Tibial nerve (tissue), 4 donors: ENCODE measurements at places on chromosomes 1 and 21. TPM values are rescaled to one million over a fixed set of nuclear protein-coding genes. Genes with fewer than 3 reads are reported as not detected.

The GUCA2B gene
- not detected for total RNA-seq

- no peaks in the 10 kb centered on the region for H3K36me3 ChIP-seq
- H3K4me3 ChIP-seq = no peak overlapping the region
- H3K27me3 ChIP-seq = no peaks in the 10 kb centered on the region
- no peak overlapping the region for H3K27ac ChIP-seq
Measured at GRCh38 chr1:115453666-115454065, 115.6 kb upstream of the NGF start.

DNA sequence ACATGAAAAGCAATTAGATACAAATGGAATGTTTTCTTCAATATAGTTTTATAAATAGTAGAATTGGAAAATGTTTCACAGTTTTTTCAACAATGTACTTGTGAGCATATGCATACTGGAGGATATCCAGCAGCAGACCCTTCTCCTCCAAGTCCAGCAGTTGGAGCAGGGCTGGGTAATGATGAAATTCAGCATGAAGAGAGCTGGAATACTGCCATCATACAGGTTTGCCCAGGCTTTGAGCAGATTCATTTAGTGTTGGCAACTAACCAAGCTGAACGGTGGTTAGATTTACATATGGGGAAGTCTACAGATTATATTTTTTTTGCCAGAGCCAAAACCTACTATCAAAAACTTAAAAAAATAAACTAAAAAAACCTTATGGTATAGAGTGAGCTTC lies 38.3 kb downstream of the WDR3 start:
- H3K4me3 ChIP-seq = no peak overlapping the region
- peaks cover 3% of the 10 kb centered on the region for H3K4me1 ChIP-seq
- no peak overlapping the region for H3K27ac ChIP-seq
- DNase-seq = no peak
- no peaks in the 10 kb centered on the region for H3K27me3 ChIP-seq

DNA sequence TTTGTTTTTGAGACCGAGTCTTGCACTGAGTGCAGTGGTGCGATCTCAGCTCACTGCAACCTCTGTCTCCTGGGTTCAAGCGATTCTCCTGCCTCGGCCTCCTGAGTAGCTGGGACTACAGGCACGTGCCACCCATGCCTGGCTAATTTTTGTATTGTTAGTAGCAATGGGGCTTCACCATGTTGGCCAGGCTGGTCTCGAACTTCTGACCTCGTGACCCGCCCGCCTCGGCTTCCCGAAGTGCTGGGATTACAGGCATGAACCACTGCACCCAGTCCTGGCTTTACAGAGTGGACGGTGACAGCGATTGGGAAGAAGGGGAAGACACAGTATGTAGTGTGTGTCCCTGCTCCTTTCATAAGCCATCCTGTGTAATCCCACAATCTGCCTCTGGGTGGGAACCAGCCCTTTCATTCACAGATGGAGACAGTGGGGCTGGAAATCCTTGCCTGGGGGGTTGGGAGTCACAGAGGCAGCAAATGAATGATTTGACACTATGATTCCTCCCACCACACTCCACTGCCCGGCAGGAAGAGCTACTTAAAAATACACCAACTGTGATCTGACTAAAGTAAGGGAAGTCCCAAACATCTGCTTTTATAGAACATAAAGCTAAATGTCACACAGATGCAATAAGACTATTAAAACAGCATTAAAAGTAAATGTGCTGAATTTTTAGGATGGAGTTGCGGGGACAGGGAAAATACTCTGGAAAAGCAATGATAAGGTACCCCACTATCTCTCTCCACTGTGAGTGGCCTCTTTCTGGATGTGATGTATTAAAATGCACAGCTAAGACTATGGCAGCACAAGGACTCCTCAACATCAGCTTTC lies 4.5 kb downstream of the PARP1 start:
- no peak for DNase-seq
- H3K36me3 ChIP-seq = peaks cover 10% of the 10 kb centered on the region
- no peak overlapping the region for H3K4me3 ChIP-seq
- H3K27ac ChIP-seq = peak overlapping the region; percentile 49
- no peaks in the 10 kb centered on the region for H3K27me3 ChIP-seq

The ZNF670 gene
- total RNA-seq = 2.0 TPM

DNA sequence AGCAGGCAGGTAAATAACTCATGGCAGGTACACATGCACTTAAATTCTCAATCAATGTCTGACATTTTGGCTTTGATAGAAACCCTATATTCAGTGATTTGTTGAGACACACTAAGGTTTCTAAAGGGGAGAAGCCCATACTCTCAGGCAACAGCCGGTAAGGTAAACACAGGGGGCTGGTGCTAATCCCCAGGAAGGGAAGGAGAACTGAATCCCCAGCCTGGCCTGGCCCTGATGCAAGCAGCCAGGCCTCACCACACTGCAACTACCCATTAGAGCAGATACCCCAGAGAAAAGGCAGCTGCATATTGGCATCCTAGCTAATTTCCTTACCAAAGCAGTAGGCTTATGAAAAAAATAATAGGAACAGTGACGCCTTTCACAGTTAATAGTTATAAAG lies 116.5 kb upstream of the LRRC7 start:
- H3K4me3 ChIP-seq = no peak overlapping the region
- no peak for DNase-seq
- H3K36me3 ChIP-seq = no peaks in the 10 kb centered on the region

The AURKAIP1 gene
- 104 TPM for total RNA-seq

The FAM151A gene
- not detected for total RNA-seq

- H3K27ac ChIP-seq = no peak overlapping the region
- no peaks in the 10 kb centered on the region for H3K36me3 ChIP-seq
- DNase-seq = no peak
- H3K27me3 ChIP-seq = no peaks in the 10 kb centered on the region
Measured at GRCh38 chr1:84861988-84862644, 30.9 kb downstream of the LPAR3 start.

- H3K27me3 ChIP-seq = no peaks in the 10 kb centered on the region
- no peak overlapping the region for H3K27ac ChIP-seq
- H3K36me3 ChIP-seq = no peaks in the 10 kb centered on the region
- H3K4me3 ChIP-seq = no peak overlapping the region
Measured at GRCh38 chr1:179297105-179297378, 3.4 kb downstream of the SOAT1 start.

- no peak for DNase-seq
- H3K4me3 ChIP-seq = no peak overlapping the region
- H3K36me3 ChIP-seq = no peaks in the 10 kb centered on the region
- H3K4me1 ChIP-seq = peaks cover 7% of the 10 kb centered on the region
- no peak overlapping the region for H3K27ac ChIP-seq
Measured at GRCh38 chr1:182968151-182968741, 15.3 kb upstream of the SHCBP1L start.

GRCh38 chr21:44455524-44456213 lies 359 bp downstream of the LRRC3 start:
- DNase-seq = no peak
- no peaks in the 10 kb centered on the region for H3K4me1 ChIP-seq
- no peaks in the 10 kb centered on the region for H3K27me3 ChIP-seq
- H3K36me3 ChIP-seq = no peaks in the 10 kb centered on the region

The RNF186 gene
- total RNA-seq = not detected

The GPR25 gene
- not detected for total RNA-seq

The RGS18 gene
- 0.42 TPM for total RNA-seq

The SPRR2F gene
- not detected for total RNA-seq

The ADAMTS5 gene
- total RNA-seq = 18.2 TPM

GRCh38 chr1:58392083-58392482 lies 154.4 kb downstream of the OMA1 start:
- no peaks in the 10 kb centered on the region for H3K4me1 ChIP-seq
- DNase-seq = no peak
- H3K27ac ChIP-seq = no peak overlapping the region

The LDLRAP1 gene
- total RNA-seq = 18.0 TPM

GRCh38 chr1:63126104-63126503 lies 196.3 kb upstream of the FOXD3 start:
- no peaks in the 10 kb centered on the region for H3K36me3 ChIP-seq
- H3K27me3 ChIP-seq = no peaks in the 10 kb centered on the region
- no peak overlapping the region for H3K4me3 ChIP-seq
- H3K4me1 ChIP-seq = no peaks in the 10 kb centered on the region
- H3K27ac ChIP-seq = peak overlapping the region; percentile 31
- no peak for DNase-seq

- H3K4me1 ChIP-seq = no peaks in the 10 kb centered on the region
- no peaks in the 10 kb centered on the region for H3K27me3 ChIP-seq
- no peak overlapping the region for H3K27ac ChIP-seq
- no peak overlapping the region for H3K4me3 ChIP-seq
Measured at GRCh38 chr1:236206548-236206947, 64.2 kb downstream of the GPR137B start.

GRCh38 chr1:147821883-147822282 lies 61.5 kb upstream of the GJA5 start:
- no peaks in the 10 kb centered on the region for H3K36me3 ChIP-seq
- H3K4me1 ChIP-seq = no peaks in the 10 kb centered on the region
- no peak overlapping the region for H3K27ac ChIP-seq
- H3K4me3 ChIP-seq = no peak overlapping the region
- no peak for DNase-seq

The RIMKLA gene
- total RNA-seq = not detected

GRCh38 chr1:46303872-46304326 lies 401 bp downstream of the UQCRH start:
- no peaks in the 10 kb centered on the region for H3K27me3 ChIP-seq
- no peak for DNase-seq
- no peaks in the 10 kb centered on the region for H3K4me1 ChIP-seq
- H3K4me3 ChIP-seq = peak overlapping the region; percentile 74
- H3K27ac ChIP-seq = peak overlapping the region; percentile 99
- H3K36me3 ChIP-seq = no peaks in the 10 kb centered on the region

- no peaks in the 10 kb centered on the region for H3K27me3 ChIP-seq
- no peaks in the 10 kb centered on the region for H3K4me1 ChIP-seq
- H3K27ac ChIP-seq = peak overlapping the region; percentile 86
Measured at GRCh38 chr1:109923131-109923945, 12.7 kb downstream of the CSF1 start.

DNA sequence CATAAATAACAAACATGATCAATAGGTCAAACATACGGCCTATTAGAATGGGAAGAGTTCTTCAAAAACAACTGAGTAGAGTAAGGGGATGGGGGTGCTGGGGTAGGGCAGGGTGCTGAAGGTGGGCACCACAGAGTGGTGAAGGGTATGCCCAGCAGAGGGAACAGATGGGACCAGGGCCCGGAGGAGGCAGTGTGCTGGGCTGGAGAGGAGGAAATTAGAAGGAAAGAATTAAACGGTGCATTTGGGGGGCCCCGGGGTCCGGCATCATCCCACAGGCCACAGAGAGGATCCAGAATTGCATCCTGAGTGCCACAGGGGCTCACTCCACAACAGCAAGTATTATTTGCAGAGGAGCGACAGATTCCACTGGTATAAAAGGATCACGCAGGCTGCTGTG lies 94.5 kb downstream of the GLIS1 start:
- no peak for DNase-seq
- H3K4me3 ChIP-seq = no peak overlapping the region
- no peaks in the 10 kb centered on the region for H3K4me1 ChIP-seq
- no peaks in the 10 kb centered on the region for H3K27me3 ChIP-seq
- no peak overlapping the region for H3K27ac ChIP-seq

GRCh38 chr1:12472798-12473551 lies 145.0 kb downstream of the DHRS3 start:
- no peak for DNase-seq
- H3K4me1 ChIP-seq = peaks cover 85% of the 10 kb centered on the region
- no peaks in the 10 kb centered on the region for H3K27me3 ChIP-seq
- no peak overlapping the region for H3K27ac ChIP-seq

The PLEKHN1 gene
- 2.4 TPM for total RNA-seq

The UTS2 gene
- total RNA-seq = not detected

DNA sequence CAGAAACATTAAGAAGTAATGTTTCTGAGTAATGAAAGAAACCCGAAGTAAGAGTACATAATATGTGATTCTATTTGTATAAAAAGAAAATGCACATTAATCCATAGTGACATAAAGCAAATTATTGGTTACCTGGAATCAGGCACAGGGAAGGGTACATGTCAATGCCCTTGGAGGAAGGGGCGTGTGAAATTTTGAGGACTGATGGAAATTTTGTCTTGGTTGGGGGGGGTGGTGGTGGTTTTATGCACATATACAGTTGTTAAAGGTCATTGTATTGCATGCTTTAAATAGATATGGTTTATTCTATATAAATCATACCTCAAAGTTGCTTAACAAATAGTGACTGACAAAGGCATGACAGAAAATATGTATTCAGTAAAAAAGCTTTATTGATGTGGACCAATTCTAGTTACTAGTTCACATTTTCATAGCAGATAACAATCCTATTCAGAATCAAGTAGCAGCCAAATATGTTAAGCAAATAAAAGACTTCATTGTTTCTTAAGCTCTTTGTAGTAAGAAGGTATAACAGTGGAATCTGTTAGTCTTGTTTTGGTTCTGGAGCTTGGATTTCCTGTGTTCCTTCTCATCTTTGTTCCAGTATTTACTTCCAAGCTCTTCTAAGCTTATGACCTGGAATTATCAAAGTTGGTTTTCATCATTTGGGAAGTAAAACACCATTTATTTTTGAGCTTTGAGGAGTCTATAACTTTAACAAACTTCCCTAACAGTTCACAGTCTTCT lies 15.1 kb downstream of the BACH1 start:
- no peaks in the 10 kb centered on the region for H3K27me3 ChIP-seq
- no peaks in the 10 kb centered on the region for H3K4me1 ChIP-seq
- no peak for DNase-seq
- no peak overlapping the region for H3K27ac ChIP-seq

The SPATA46 gene
- not detected for total RNA-seq

GRCh38 chr1:222570837-222571236 lies 18.9 kb downstream of the TAF1A start:
- H3K27ac ChIP-seq = no peak overlapping the region
- H3K27me3 ChIP-seq = no peaks in the 10 kb centered on the region
- no peak overlapping the region for H3K4me3 ChIP-seq
- H3K4me1 ChIP-seq = no peaks in the 10 kb centered on the region

DNA sequence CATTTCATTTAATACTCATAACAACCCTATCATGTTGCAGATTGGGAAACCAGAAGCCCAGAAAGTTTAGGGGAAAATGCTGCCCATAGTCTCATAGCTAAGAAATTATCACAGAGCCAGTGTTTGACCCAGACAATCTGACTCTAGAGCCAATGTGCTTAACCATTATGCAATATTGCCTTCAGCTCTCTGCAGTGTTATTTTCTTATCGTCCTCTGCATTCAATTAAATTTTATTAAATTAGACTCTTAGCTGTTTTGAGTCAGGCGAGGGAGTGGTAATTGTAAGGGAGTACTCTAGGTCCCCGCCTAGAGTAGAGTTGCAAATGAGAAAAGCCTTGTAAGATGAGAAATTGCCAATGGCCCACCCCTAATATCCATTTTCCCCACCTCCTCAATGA lies 191.1 kb downstream of the TTLL7 start:
- no peaks in the 10 kb centered on the region for H3K27me3 ChIP-seq
- no peak overlapping the region for H3K27ac ChIP-seq
- no peak for DNase-seq
- no peak overlapping the region for H3K4me3 ChIP-seq

The CAPN8 gene
- not detected for total RNA-seq

DNA sequence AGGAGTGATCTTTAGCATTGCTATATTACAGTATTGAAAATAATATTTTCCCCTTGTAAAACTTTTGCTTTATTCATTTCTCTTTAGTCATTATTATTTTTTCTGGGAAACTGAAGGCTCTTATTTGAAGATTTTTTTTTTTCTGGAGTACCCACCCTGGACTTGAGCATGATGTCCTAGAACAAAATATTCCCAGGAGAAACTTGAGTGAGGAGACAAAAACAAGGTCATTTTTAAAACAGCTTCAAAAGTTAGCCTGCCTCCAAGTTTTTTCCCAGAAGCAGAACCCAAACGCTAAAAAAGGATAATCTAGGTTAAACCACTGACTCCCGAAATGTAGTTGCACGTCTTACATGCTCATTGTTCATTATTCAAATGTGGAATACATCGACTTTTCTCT lies 160.2 kb upstream of the KCTD3 start:
- DNase-seq = no peak
- H3K4me1 ChIP-seq = no peaks in the 10 kb centered on the region
- no peaks in the 10 kb centered on the region for H3K36me3 ChIP-seq
- H3K27ac ChIP-seq = no peak overlapping the region
- no peaks in the 10 kb centered on the region for H3K27me3 ChIP-seq
- H3K4me3 ChIP-seq = no peak overlapping the region

The PRKACB gene
- 17.3 TPM for total RNA-seq
